ENCODE measurements at places on chromosomes 5 and 9.

GRCh38 chr5:94081088-94081487, 339.7 kb upstream of the POU5F2 start:
- DNase-seq, result no peak

- no peak for DNase-seq
Observed at GRCh38 chr9:69376651-69377050, 51.6 kb downstream of the ENTREP1 start.

GRCh38 chr5:6716629-6717149, 3.5 kb downstream of the TENT4A start:
- no peak for DNase-seq

DNA sequence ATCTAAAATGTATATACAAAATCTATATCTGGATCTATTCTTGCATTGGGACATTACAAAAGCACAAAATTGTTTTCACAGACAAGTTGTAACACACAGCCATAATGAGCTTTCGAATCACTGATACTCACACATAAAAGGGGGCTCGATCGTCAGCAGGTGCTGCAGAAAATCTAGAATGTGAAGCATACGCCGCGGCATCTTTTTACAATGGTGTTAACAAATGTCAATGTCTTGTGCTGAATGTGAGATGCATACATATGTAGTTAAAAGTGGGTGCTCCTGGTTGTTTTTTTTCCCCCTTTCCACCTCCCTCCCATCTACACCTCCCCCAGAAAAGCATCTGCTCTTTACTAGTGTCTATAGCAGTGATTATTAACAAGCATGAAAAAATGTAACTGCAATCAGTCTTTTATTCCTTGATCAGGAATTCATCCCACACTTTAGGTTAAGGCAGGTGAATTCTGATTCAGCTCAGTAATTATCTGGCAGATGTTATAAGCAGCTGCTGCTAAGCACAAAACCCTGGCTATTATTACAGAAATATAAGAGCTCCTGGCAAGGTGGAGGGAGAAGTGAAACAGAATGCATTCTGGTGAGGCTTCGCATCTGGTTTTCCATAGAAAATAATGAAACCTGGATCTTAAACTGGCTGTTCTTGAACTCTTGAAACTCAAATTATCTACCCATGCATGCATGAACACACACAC, 114.1 kb downstream of the MPDZ start:
- DNase-seq, result peak; percentile 12
